ENCODE measurements at places on chromosomes 12 and 14.

- DNase-seq: no peak
These were observed 389.8 kb downstream of the ETNK1 start for GRCh38 chr12:23014749-23015148.

- DNase-seq: no peak
These were observed 33.8 kb upstream of the SMUG1 start for GRCh38 chr12:54222609-54223008.

DNA sequence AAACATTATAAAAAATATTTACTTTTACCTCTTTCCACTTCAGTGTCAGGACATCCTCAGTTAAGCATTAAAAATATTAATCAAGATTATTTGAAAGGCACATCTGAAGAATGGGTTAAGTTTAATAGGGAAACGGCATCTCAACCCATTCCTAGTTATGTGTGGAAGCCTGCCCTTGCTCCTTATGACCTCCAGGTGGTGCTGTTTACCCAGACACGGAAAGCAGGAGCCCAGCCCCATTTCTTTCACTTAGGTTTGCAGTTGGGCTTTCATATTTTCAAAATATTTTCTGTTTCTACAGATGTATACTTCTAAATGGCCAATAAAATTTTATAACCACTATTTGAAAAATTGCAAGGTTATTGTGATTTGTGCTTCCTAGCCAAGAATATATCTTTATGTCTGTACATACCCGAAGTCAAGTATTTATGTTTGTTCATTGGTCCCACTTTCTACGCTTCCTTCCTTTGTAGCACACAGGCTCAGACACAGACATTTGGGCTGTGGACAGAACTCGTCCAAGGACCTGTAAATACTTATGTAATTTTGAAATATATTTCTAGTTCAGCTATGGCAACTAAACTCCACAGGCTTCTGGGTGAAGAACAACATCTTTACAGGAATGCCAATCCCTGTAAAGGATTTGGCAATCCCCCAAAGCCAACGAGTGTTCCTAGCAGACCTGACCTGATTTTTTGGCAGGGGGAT lies 247.1 kb downstream of the AKAP6 start:
- DNase-seq: peak; percentile 57

DNA sequence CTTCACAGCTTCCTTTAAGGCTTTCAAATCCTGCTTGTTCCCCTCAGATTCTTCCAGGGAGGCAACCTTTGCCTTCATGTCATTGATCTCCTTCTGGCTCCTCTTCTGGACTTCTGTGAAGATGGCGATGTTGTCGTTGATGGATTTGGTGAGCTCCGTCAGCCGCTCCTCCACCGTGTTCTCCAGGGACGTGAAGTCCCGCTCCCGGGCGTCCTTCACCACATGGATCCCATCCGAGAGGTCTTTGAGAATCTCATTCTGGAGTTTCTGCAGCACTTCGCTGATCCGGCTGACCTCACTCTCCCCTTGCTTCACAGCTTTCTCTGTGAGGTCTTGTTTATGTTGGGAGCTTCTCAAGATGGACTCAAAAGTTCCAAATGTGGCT lies 7.9 kb downstream of the CKAP4 start:
- DNase-seq: no peak

DNA sequence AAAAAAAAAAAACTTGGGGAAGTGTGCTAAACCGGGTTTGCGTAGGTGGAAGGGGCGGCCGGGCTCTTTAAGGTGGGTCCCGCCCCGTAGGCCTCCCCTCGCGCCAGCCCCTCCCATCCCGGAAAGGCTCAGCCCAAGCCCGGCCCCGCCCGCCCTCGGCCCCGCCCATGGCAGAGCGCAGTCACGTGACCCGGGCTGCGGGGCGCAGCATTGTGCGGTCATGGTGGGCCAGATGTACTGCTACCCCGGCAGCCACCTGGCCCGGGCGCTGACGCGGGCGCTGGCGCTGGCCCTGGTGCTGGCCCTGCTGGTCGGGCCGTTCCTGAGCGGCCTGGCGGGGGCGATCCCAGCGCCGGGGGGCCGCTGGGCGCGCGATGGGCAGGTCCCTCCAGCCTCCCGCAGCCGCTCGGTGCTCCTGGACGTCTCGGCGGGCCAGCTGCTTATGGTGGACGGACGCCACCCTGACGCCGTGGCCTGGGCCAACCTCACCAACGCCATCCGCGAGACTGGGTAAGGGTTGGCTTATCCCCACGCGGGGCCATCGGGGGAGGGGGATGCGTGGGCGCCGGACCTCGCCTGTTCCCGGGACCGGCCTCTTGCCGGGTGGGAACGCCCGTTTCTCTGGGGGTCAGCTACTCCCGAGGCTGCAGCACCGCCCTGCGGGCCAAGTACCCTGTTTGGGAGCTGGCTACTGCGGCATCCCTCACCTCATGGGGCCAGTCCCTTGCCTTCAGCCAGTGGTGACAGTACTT lies at the start of gene PLBD2:
Gene PLBD2 (plus strand): TSS at position 207 of the 752 bp plus-strand sequence. CDS start 14 bp downstream, at position 221.
- DNase-seq: peak; percentile 96
